CD4-positive, alpha-beta T cell treated with Interleukin-2 at 100 ng/mL for 4 hours (primary cell): ENCODE measurements at places on chromosomes 1 and 21.

- no peak for DNase-seq
Observed at GRCh38 chr1:238549137-238549536, 658.4 kb upstream of the ZP4 start.

DNA sequence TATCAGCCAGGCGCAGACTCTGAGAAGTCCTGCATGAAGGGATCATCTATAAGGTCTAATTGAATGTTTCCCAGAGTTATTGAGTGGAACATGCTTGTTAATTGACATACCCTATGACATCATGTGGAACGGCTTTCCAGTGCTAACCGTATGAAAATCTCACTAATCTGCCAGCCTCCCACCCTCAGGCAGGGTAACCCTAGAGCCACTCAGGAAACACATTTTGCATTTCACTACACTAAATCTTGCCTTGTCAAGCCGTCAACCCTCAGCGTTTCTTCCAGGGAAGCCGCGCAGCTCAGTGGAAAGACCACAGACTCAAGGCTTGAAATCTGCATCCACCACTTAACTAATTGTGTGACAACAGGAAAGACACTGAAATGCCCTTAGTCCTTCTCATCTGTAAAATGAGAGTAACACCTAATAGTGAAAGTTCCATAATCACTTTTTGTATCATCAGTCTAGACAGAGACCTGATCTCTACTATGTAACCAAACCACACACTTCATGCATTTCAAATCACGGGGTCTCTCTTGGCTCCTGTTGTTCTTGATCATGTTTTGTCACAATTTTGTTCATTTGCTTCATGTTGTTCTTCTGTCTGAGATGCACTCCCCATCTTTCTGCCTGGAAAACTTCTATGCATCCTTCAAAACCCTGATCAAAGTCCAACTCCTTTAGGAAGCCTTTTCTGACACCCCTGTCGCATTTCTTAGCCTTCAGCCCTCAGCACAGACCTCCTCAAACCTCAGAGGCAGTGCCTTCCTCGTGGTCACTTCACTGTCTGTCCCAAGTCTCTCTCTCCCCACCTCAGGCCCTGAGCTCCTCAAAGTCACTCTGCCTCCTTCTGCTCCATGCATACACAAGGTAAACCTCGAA lies 246.5 kb downstream of the TOMM20 start:
- no peak for DNase-seq

GRCh38 chr1:204225841-204226735 lies 12.3 kb upstream of the GOLT1A start:
- DNase-seq: no peak

DNA sequence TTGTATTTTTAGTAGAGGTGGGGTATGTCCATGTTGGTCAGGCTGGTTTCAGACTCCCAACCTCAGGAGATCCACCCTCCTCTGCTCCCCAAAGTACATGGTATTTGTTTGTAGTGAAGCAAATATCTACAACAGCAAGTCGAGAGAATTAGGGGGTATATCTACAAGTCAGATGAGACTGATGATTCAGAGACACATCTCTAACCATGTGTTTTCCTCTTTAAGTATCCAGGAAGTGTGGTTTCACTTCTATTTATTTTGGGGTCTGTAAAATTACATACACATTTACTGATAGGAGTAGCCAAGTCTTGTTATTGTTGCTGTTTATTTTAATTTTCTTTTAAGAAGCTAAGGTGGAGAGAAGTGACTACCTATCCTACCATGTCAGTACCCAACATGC lies 44.9 kb downstream of the SGIP1 start:
- no peak for DNase-seq

DNA sequence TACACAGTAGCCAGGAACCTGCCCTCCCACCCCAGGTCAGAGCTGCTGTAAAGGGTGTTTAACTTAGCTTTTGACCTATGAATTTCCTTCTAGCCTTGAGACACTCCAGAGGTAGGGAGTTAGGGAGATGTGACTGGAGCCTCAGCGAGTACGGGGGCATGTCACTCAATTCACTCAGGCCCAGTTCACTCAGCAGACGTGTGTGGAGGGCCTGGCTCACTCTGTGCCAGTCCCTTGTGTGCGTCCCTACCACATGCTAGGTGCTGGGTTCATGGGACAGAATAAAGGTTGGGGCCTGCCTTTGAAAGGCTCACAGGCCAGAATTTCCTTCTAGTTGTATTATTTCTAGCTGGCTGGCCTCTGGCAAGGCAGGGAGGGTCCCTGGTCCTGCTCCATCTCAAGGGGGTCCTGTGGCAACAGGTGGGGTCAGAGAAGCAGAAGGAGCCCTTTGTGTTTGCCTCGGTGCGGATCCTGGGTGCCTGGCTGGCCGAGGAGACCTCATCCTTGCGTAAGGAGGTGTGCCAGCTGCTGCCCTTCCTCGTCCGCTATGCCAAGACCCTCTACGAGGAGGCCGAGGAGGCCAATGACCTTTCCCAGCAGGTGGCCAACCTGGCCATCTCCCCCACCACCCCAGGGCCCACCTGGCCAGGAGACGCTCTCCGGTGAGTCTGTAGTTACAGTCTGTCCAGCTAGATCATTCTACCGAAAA lies 4.5 kb downstream of the NCDN start:
- no peak for DNase-seq

DNA sequence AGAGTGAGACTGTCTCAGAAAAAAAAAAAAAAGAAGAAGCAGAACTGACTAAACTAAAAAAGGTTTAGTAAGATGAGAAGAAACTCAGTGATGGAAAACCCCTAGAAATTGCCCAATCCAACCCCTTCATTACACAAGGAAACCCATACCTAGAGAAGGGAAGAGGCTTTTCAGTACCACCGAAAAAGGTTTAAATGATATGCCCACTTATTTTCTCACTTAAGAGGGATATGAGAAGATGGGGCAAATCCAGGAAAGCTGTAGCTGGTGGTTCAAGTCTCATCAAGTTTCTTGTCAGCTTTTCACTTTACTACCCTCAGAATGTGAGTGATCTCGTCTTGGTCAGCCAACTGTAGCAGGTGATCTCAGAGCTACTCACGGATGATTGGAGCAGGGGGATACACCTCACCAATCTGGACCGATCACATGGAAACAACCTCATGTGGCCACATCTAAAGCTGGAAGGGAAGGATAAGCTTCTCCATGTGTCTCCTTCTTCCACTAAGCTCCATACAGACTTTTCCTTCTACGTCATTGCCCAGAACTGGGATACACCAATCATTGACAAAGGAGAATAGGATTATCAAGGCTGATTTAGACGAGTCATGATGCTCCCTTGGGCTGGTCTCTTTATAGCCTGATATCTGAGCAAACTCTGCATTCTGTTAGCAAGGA lies 126.7 kb upstream of the POU3F1 start:
- no peak for DNase-seq

DNA sequence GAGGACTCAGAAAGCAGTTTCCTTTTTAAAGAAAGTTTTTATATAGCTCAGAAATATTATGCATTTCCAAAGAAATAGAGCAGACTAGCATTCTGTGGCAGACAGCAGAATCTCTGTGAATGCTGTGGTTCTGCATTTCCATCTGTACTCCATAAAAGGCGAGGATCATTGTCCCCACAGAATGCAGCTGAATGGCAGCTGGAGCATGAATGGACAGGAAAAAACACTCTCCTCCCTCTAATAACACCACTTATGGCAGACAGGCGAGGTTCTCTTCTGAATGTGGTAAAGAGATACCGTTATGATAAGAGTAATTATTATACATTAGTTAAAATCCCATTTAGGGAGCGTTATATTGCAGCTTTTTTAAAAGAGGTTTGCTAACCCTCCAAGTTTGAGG lies 81.4 kb upstream of the WLS start:
- DNase-seq: no peak

- no peak for DNase-seq
Observed at GRCh38 chr1:41741244-41741643, 177.5 kb downstream of the HIVEP3 start.
